ENCODE measurements at places on chromosomes 12 and 14. TPM values are rescaled to one million over a fixed set of nuclear protein-coding genes. Genes with fewer than 3 reads are reported as not detected.

Gene KLRG1
- total RNA-seq: 12.5 TPM

Gene AQP5
- total RNA-seq: not detected

Gene PLD4
- 3.7 TPM for total RNA-seq

Gene KERA
- total RNA-seq: not detected

Gene TAS2R43
- total RNA-seq: 3.0 TPM

Gene INHBC
- total RNA-seq: 0.36 TPM

Gene ULK1
- 15.5 TPM for total RNA-seq

Gene SERPINA3
- total RNA-seq: not detected

Gene GNG2
- total RNA-seq: 32.0 TPM

Gene LRFN5
- total RNA-seq: not detected

Gene CYP27B1
- 6.6 TPM for total RNA-seq

DNA sequence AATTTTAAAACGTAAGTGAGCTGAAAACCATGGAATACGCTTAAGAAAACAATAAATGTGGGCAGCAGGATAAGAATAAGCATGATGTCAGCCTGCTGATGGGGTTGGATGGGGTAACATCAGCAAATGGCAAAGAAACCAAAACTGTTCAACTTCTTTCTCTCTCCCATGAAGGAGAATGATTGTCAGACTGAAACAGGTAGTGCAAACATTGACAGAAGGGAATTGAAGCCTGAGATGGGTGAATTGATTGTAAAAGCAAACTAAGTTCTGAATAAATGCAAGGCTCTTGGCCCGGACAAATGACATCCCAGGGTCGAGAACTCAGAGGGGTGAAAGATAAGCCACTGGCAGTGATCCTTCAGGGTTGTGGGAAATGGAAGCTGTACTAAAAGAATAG is 182.6 kb downstream of the ETV6 start:
- DNase-seq: no peak

DNA sequence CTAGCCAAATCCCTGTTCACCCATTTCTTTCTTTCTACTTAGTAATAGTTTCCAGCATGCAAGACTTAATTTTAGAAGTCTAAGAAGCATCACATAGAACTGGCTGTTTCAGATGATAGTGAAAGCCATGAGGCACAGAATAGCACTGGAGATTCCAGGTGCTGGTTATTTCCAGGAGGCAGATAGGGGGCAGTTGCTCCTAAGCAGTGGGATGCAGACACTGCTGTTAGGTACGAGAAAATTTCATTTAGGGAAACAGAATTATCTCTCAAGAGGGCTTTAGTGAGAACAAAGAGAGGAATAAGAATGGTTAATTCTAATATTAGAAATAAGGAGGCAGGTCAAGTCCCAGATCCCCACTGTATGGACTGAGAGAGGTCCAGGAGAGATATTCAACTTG is 3.6 kb upstream of the MDGA2 start:
- no peak for DNase-seq

DNA sequence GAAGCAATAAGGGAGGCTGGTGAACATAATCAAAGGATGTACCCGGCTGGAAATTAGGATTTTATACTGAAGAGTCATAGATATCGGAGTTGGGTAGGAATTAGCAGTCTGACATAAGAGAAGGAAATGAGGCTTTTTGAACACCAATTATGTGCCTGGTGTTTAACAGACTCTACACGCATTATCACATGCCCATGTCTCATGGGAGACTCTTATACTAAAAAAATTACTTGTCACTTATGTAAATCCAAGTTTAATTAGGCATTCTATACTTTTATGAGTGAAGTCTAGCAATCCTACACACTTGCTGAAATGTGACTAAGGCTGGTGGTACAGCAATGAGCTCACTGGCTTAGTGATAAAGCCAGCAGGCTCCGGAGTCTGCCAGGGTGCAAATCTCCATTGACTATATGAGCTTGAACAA is 93.5 kb downstream of the NUAK1 start:
- DNase-seq: no peak

DNA sequence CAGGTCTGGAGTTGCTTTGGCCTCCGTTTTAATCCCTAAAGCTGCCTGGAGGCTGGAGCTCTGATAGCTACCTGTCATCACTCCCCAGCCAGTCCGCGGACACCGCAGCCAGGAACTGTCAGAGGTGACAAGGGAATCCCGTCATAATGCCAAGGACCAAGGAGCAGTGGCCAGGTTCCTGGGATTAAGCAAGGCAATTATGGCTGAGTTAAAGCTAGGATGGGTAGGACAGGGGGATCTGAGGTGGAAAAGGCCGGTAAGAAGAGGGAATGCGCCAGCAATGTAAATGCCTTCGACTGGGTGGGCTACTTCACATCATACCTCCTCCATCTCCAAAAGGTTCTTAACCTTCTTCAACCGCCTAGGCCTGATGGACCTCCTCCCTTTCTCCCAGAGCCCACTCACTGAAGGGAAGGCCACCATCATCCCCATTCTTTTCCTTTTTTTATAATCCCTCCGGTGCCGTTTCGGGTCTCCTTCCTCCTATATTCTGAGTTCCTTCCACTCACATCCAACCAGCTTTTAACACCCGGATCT is 1.9 kb downstream of the PPP1R3E start:
- peak; percentile 21 for DNase-seq

- DNase-seq: peak; percentile 65
Measured at GRCh38 chr14:54366736-54367735, 29.8 kb upstream of the CDKN3 start.

DNA sequence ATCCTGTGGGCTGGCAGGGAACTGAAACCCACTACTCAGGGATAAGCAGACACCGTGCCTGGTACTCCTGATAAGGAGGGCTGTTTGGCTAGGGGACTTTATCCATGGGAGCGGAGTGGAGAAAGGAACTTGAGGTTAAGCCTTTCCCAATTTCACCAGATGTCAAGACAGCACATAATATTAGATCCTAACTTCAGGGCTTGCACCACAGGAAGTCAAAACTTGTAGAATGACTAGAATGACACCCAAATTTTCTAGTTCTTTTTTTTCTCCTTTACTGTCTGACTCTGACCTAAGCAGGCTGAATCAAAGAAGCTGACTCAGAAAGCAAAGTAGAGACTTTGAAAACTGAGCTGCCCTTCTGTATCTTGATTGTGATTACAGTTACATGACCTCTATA is 7.1 kb upstream of the CGRRF1 start:
- DNase-seq: no peak

- no peak for DNase-seq
Measured at GRCh38 chr12:99059824-99060511, 414.9 kb downstream of the APAF1 start.

GRCh38 chr12:104458694-104459367 is 2.1 kb downstream of the CHST11 start:
- no peak for DNase-seq

DNA sequence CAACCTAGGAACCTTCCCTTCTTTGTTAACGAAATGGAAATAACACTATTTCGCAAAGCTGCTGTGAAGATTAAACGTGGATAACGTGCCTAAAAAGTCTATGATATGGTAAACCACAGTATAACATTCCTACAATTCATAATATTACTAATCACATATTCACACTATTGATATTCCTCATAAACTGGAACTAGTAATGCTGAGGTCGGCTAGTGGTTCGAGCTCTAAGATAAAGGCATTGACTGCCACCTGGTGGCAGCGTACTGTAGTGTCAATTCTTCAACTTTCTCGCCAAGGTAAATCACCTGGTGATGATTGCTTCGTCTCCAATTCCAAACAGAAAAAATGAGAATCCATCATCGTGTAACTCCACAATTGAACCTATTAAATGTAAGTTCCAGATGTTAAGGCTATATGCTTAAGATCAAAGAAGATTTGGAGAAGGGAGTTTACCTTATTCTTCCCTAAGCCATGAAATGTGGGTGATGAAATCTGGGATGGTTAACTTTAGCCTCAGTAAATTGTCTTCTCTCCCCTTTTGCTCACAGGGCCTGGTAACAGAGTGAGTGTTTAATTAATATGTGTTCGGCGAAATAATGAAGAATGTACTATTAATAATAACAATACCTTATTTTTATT is 197.5 kb upstream of the TMEM132C start:
- DNase-seq: peak; percentile 60

DNA sequence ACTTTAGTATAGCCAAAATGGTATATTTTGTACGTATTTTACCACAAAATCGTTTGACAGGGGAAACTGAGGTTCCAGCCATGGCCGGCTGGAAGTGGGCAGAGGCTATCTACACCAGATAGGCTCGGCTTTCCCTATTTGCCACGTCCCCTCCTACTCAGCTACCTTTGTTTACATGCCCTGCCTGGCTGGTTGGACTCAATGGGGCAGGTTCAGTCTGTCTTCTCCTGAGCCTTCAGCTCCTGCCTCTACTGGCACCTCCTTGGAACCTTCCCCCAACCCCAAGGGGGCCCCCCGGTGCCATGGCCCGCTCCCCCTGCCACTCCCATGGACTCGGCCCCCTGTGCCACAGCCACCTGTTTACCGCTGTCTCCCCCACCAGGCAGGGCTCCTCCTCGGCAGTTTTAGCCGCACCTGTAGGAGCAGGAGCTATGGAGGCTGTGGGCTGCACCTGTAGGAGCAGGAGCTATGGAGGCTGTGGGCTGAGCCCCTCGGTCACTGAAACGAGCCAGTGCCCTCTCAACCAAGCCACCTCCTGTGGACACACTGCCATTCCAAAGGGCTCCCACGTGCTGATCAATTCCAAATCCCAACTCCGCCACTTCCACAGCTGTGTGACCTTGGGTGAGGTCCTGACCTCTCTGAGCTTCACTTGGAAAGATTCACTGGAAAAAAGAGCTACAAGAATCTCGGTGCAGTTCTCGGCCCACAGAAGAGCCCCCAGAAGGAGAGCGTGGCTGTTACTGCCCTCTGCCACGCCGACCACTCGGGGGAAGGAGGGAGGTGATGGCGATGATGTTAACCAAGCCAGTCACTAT is 62.2 kb downstream of the NCOR2 start:
- no peak for DNase-seq

- DNase-seq: no peak
Measured at GRCh38 chr12:116302166-116303058, 24.9 kb upstream of the MED13L start.

DNA sequence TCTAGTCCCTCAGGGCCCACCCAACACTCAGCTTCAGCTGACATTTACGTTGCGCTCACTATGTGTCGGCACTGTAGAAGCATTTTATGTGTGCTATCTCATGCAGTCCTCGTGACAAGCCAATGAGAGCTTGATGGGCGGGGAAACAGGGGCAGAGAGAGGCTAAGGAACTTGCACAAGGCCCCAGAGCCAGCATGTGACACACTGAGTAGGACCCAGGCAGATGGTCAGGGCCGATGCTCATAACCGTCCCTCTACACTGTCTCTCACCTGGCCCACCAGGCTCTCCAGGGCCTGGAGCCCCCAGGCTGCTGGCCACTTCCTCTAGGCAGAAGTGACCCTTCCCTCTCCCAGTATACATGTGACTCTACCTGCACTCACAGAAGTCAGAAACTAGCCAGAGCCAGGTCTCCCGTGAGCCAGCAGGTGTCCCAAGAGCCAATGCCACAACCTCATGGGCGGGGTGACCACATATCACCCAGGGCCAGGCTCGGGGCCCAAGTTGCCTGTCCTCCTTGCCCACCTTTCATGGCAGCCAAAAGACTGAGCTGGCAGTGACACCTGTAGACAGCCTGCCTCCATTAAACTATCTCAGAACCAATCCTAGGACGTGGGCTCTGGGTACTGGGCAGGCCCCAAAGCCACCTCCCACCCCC is 38.3 kb downstream of the TTC7B start:
- no peak for DNase-seq

DNA sequence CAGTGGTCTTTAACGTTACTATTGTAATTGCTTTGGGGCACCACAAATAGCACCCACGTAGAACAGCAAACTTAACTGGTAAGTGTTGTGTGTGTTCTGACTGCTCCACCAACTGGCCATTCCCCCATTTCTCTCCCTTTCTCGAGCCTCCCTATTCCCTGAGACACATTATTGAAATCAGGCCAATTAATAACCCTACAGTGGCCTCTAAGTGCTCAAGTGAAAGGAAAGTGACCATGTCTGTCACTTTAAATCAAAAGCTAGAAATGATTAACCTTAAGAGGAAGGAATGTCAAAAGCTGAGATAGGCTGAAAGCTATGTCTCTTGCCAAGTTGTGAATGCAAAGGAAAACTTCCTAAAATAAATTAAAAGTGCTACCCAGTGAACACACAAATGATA is 22.3 kb downstream of the PPP1R13B start:
- no peak for DNase-seq

- peak; percentile 94 for DNase-seq
Measured at GRCh38 chr14:55102141-55102621, 26.9 kb upstream of the LGALS3 start.

DNA sequence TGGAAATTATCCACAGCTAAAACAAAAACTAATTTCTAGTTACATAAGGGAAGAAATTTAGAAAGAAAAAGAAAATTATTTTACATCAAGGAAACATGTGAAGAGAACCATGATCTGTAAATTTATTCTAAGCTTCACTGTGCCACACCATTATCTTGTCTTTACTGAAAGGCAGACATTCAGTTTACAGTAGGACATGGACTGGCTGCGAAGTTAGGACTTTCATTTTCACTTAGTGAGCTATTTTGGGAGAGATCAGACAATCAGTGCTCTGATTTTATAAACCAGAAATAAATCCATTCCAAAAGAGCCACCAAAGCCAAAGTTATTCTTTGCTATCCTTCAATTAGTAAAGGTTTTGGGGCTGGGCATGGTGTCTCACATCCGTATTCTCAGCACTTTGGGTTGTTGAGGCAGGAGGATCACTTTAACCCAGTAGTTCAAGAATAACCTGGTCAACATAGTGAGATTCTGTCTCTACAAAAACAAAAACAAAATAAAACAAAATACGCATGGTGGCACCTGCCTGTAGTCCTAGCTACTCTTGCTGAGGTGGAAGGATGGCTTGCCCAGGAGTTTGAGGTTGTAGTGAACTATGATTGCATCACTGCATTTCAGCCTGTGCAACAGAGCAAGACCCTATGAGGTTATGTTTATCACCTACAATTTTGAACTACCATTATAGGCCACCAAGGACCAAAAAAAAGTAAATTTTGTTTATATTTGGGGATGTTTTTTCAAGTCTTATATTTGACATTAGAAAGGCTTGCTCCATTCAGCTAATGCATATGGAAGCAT is 1084.8 kb upstream of the ATXN7L3B start:
- DNase-seq: no peak

DNA sequence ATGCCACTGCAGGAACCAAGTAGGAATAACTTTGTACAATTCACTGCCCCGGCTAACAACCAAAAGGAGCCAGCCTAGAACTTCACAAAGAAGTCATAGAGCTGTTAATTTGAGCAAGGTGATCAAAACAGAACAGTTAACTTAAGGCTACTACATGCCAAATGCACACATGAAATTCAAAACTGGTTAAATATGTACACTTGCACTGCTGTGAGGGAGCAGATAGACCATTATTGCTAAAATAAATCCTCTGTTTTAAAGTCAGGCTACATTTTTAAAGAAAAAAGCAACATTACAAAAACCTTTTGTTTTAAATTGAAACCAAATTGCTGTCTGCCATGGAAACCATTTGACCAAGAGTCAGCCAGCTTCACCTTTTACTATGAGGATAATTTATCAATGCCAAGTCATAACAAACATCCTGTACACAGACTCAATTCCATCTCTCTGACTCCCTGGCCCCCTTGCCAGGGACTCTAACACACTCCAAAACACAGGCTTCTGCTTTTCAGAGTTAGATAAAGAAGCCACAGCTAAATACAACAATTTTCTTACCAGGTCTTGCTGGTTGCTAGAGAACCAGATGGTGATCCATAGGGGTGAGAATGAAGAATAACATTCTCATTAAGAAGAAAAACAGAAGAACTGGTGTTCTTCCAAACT is 84.0 kb downstream of the LRP6 start:
- no peak for DNase-seq

GRCh38 chr14:64671591-64671990 is 32.6 kb upstream of the PLEKHG3 start:
- peak; percentile 33 for DNase-seq

Data from OCI-LY7 (cell line).